ENCODE measurements at places on chromosomes 11 and 22.

- no peaks in the 10 kb centered on the region for H3K27me3 ChIP-seq
- H3K4me3 ChIP-seq: no peak overlapping the region
- no peaks in the 10 kb centered on the region for H3K4me1 ChIP-seq
- no peaks in the 10 kb centered on the region for H3K36me3 ChIP-seq
- H3K27ac ChIP-seq: no peak overlapping the region
- no peak for DNase-seq
Measured at GRCh38 chr11:94454301-94454700, 39.3 kb downstream of the MRE11 start.

GRCh38 chr11:20874358-20874757 lies 205.0 kb downstream of the NELL1 start:
- H3K27me3 ChIP-seq: no peaks in the 10 kb centered on the region
- H3K4me1 ChIP-seq: no peaks in the 10 kb centered on the region
- H3K27ac ChIP-seq: no peak overlapping the region
- DNase-seq: peak; percentile 11

- no peak overlapping the region for H3K27ac ChIP-seq
- H3K4me3 ChIP-seq: no peak overlapping the region
- H3K36me3 ChIP-seq: no peaks in the 10 kb centered on the region
- H3K4me1 ChIP-seq: peaks cover 12% of the 10 kb centered on the region
- DNase-seq: no peak
Measured at GRCh38 chr11:72750556-72751115, 1.6 kb downstream of the ARAP1 start.

DNA sequence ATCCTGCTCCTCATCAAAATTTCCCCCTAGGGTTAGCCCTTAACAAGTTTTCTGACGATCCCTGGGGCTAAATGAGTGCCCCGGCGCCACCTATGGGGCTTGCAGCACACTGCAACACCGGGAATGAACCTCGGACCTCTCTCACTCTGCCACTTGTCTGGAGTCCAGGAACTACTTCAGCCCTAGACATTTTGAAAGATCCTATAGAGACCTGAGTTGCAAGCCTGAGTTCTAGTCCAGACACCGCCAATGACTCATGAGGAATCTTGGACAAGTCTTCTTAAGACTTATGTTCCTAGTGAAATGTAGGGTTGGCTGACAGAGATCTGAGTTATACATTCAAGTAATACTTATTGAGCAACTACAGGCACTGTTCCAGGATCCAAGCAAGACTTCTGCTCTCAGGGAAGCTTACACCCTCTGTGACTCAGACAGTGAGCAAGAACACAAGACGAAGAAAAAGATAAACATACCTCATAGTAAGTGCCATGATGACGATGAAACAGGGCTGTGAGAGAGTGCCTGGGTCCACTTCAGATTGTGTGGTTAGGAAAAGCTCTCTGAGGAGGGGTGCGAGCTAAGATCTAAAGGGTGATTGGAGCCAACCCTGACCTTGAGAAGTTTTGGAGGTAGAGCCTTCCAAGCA lies 10.2 kb upstream of the STK33 start:
- H3K27me3 ChIP-seq: no peaks in the 10 kb centered on the region
- H3K4me1 ChIP-seq: no peaks in the 10 kb centered on the region
- no peak overlapping the region for H3K4me3 ChIP-seq
- H3K27ac ChIP-seq: no peak overlapping the region
- peak; percentile 75 for DNase-seq

- H3K27me3 ChIP-seq: no peaks in the 10 kb centered on the region
- H3K27ac ChIP-seq: no peak overlapping the region
- DNase-seq: no peak
- H3K4me1 ChIP-seq: no peaks in the 10 kb centered on the region
- H3K4me3 ChIP-seq: no peak overlapping the region
Measured at GRCh38 chr22:29631725-29632124, 28.3 kb downstream of the NF2 start.

All from mesendoderm (in vitro differentiated cells).